ENCODE measurements at places on chromosomes 12 and 14. TPM values are rescaled to one million over a fixed set of nuclear protein-coding genes. Genes with fewer than 3 reads are reported as not detected.

The C3AR1 gene
- total RNA-seq = not detected

The PRB2 gene
- total RNA-seq = not detected

The PPFIA2 gene
- total RNA-seq = not detected

The ABCC9 gene
- 0.35 TPM for total RNA-seq

The AQP2 gene
- total RNA-seq = not detected

The TM7SF3 gene
- total RNA-seq = 146 TPM

The LRTM2 gene
- not detected for total RNA-seq

The SDR39U1 gene
- total RNA-seq = 17.0 TPM

The KLHL33 gene
- total RNA-seq = not detected

The RBP5 gene
- not detected for total RNA-seq

Data from airway epithelial cell (primary cell).